ENCODE measurements at places on chromosomes 11 and 22.

DNA sequence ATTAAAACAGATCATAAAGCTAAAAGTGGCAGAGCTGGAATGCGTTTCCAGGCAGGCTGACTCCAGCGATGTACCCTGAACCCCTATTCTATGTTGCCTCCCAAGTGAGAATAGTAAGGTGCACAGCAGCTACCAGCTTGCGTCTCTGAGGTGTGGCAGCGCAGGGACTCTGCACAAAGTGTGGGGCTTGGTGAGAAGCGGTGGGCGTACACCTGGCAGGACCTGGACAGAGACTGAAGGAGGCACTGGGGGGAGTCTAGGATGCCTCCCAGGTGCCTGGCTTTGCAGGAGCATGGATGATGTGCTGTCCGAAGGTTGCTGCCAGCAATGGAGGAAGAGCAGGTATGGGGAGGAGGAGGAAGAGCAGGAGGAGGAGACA lies 42.9 kb downstream of the AMPD3 start:
- DNase-seq: no peak

GRCh38 chr11:43119275-43119970 lies 192.4 kb upstream of the API5 start:
- DNase-seq: no peak

- peak; percentile 91 for DNase-seq
Observed at GRCh38 chr11:78313181-78313795, 104.3 kb downstream of the GAB2 start.

DNA sequence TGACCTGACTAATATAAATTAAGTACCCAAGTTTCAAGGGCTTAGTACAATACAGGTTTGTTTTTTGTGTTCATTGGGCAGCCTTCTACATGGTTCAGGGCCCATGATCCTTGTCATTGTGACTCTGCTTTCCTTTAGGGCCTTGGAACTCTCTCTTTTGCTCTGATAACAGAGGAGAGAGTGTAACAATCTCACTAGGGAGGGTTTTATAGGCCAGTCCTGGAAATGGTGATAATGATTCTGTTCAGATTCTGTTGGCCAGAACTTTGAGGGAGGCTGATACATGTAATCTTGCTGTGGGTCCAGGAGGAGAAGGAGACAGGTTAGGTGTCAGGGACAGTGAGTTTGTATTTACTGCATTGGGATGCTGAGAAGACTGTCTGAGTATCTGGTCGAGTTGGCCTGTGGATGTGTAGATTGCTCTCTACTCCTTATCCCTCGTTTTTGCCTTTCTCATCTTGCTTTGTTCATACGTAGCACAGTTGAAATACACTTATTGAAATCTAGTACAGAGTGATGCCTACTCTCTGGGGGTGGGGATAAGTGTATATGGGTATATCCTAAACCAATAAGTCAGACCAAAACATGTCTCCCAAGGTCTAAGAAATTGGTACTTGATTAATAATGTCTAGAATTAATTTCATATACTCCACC lies 37.5 kb upstream of the HEPHL1 start:
- DNase-seq: no peak

GRCh38 chr11:17840101-17840548 lies 105.5 kb downstream of the KCNC1 start:
- peak; percentile 72 for DNase-seq

- DNase-seq: no peak
Observed at GRCh38 chr11:80086496-80087055, 645.7 kb upstream of the TENM4 start.

- DNase-seq: peak; percentile 45
Observed at GRCh38 chr22:45163099-45163450, 650 bp upstream of the NUP50 start.

DNA sequence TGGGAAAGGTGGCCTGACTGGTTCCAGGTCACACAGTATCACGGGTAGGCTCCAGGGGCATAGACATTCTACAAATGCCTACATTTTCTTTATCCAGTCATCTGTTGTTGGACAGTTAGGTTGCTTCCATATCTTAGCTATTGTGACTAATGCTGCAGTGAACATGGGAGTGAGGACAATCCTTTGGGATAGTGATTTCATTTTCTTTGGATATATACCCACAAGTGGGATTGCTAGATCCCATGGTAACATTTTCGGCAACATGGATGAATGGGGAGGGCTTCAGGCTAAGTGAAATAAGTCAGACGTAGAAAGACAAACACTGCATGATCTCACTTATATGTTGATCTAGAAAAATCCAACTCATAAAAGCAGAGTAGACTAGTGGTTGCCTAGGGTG lies 744.3 kb downstream of the NTM start:
- no peak for DNase-seq

Measured in fibroblast of gingiva (primary cell).